ENCODE measurements at places on chromosomes 16 and 17.
A peak's percentile ranks its signal among the peaks of the same experiment; 100 is the strongest.

- DNase-seq = no peak
Observed at GRCh38 chr17:14301279-14302090, 604 bp downstream of the HS3ST3B1 start.

DNA sequence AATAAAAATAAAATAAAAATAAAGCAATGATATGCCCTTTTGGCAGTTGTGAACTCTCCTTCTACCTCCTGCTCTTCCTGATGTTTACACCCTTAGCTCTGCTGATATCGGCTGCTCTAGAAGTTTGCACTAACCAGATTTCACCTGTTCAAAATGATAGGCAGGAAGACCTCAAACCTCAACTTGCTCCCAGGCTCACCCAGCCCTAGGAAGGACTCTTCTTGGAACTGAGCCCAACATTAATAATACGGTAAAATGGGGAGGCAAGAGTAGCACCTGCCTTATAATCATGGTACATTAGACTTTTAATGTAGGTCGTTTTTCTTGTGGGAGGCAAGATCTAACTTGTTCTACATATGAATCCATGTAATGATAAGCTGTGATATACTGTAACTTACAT, 61.2 kb upstream of the MED13 start:
- DNase-seq = no peak

GRCh38 chr17:64042700-64043485, 22.5 kb upstream of the ICAM2 start:
- DNase-seq = no peak

DNA sequence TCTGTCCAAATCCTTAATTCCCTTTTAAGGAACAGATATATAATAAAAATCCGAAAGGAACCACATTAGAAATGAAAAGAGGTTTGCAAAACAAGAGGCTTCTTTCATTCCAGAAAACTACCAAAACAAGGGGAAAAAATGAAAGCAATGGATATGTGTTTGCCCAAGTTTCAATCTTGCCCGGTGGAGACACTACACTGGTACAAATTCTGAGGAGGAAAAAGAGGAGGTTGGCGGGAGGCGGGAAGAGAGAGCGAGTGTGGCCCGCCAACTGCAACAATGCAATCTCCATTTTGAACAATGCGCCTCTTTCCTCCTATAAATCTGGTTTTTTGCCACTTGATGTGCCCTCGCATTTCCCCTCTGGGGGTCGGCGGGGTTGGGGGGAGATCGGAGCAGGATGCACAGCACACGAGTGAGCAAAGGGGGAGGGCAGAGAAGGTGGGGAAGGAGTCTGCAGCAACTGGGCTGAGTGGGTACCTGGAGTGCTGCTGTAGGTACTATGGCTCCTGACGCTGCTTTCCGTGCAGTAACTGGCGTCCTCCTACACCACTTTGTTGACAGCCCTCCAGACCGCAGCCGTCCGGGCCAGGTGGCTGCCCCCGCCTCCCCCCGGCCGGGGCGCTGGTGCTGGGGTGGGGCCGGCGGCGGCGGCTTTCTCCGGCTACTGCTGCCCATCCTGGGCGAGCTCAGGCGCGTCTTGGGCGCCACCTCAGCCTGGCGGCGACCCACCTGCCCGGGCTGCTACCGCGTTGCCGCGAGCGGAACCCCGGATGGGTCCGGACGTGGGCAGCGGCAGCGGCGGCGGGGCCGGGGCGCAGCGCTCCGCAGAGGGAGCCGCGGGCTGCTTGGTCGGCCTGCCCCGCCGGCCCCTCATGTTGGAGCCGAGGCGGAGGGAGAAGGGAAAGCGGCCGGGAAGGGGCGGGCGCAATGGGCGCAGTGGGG, 93.8 kb upstream of the PLEKHM1 start:
- DNase-seq = no peak

DNA sequence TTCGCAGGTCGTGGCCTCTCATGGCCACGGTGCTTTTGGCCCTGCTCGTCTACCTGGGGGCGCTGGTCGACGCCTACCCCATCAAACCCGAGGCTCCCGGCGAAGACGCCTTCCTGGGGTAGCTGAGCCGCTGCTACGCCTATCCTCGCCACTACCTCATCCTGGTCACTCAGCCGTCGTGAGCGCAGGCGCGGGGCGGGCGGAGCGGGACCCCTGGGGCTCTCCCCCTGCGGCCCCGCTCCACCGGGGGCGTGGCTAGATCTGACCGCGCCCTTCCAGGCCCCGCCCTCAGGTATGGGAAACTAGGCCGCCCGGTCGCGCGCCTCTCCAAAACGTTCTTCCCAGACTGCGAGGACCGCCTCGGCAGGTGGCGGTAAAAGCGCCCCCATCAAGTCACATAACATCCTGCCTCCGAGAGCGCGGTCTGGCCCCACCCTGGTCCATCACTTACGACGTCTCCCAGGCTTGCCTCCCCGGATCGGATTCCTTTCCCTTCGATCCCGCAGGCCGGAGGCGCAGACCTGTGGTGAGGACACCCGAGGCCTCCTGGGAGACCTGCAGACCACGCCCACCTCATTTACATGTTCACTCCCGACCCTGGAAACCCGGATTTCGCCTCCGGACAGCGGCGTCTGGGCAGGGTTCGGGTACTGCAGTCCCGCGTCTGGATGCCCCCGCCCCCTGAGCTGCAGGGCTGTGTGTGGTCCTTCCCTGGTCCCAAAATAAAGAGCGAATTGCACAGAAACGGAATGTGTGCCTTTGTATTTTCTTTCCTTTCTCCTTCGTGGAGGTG, 91.5 kb upstream of the TMEM97 start:
- no peak for DNase-seq

DNA sequence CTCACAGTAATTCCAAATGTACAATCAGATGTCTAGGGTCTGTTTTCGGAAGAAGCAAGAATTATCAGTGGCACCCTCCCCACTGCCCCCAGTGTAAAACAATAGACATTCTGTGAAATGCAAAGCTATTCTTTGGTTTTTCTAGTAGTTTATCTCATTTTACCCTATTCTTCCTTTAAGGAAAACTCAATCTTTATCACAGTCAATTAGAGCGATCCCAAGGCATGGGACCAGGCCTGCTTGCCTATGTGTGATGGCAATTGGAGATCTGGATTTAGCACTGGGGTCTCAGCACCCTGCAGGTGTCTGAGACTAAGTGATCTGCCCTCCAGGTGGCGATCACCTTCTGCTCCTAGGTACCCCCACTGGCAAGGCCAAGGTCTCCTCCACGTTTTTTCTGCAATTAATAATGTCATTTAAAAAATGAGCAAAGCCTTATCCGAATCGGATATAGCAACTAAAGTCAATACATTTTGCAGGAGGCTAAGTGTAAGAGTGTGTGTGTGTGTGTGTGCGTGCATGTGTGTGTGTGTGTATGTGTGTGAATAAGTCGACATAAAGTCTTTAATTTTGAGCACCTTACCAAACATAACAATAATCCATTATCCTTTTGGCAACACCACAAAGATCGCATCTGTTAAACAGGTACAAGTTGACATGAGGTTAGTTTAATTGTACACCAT, 59.7 kb downstream of the HLF start:
- DNase-seq = no peak

- no peak for DNase-seq
Observed at GRCh38 chr17:43952351-43952723, 1.4 kb downstream of the PYY start.

- peak; percentile 99 for DNase-seq
Observed at GRCh38 chr16:65547772-65548446, 426.0 kb upstream of the CDH11 start.

GRCh38 chr17:5047446-5047845, 12.2 kb upstream of the SLC52A1 start:
- no peak for DNase-seq

DNA sequence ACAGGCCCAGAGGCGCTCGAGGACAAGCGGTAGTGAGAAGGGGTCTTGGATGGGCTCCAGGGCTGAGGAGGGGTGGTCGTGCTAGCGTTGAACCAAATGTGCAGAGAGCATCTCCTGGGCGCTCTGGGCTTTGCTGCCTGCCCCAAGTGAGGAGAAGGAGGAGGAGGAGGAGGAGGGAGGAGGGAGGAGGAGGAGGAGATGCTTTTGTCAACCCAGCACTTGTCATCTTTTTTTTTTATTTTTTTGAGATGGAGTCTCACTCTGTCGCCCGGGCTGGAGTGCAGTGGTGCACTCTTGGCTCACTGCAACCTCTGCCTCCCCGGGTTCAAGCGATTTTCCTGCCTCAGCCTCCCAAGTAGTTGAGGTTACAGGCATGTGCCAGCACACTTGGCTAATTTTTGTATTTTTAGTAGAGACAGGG, 59.8 kb downstream of the PGS1 start:
- no peak for DNase-seq

- DNase-seq = no peak
Observed at GRCh38 chr17:67676305-67676704, 41.4 kb upstream of the NOL11 start.

GRCh38 chr17:14197586-14197985, 39.1 kb downstream of the CDRT15 start:
- no peak for DNase-seq

GRCh38 chr16:87698241-87698640, 67.5 kb downstream of the KLHDC4 start:
- DNase-seq = no peak
